ENCODE measurements at places on chromosomes 5 and 9.

- no peak for DNase-seq
Measured at GRCh38 chr9:99070681-99071080, 34.2 kb upstream of the TGFBR1 start.

GRCh38 chr9:3040761-3041160 lies 196.9 kb upstream of the PUM3 start:
- DNase-seq, result no peak

- no peak for DNase-seq
Measured at GRCh38 chr9:97243606-97244005, 63.9 kb upstream of the CCDC180 start.

- no peak for DNase-seq
Measured at GRCh38 chr5:72160329-72160728, 53.1 kb downstream of the MAP1B start.

DNA sequence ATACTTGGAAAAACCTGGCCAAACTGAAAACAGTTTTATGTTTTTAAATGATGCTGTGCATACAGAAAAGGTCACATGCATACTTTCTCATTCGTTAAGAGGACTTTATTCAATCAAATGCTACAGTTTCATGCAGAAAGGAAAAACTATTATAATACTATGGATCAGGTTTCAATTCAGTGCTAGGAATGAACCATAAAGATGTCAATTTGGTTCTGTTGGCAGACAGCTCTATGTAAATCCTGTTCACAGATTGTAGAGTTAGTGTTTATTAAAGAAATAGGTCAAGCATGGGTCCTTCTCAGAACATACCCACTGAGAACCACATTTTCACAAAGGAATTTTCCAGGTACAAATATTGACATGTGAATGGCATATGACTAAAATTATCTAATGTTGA lies 57.1 kb downstream of the RETREG1 start:
- no peak for DNase-seq

DNA sequence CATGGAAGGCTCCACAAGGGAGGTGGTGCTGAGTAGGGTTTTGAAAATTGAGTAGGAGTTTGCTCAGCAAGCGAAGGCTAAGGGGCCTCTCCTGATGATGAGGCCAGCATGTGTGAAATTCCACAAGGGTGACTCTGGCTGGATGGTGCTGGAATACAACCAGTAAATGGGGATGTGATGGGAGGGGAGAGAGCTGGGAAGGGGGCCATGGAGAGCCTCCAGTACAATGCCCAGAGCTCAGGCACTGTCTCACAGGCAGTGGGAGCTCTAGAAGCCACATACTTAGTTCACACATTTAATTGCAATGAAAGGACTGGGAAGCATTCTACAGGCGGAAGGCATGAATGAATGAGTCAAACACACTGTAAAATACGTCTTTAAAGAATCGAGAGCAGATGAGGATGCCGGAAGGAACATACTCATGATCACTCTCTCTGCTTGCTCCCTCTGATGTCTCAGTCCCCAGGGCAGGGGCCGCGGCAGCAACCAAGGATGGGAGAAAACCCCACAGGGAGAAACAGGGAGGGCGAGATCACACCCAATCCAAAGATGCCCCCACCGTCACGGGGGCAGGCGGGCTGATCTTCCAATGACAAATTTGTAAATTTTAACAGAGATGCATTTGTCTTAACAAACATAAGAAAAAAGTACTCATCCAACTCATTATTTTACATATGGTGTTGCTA lies 261.0 kb downstream of the NSG2 start:
- DNase-seq, result no peak

GRCh38 chr9:84136119-84136868 lies 155.7 kb downstream of the RMI1 start:
- DNase-seq, result peak; percentile 5

- peak; percentile 45 for DNase-seq
Measured at GRCh38 chr9:4741365-4742089, 525 bp upstream of the AK3 start.

GRCh38 chr5:178453224-178453623 lies 137.0 kb downstream of the COL23A1 start:
- peak; percentile 24 for DNase-seq

DNA sequence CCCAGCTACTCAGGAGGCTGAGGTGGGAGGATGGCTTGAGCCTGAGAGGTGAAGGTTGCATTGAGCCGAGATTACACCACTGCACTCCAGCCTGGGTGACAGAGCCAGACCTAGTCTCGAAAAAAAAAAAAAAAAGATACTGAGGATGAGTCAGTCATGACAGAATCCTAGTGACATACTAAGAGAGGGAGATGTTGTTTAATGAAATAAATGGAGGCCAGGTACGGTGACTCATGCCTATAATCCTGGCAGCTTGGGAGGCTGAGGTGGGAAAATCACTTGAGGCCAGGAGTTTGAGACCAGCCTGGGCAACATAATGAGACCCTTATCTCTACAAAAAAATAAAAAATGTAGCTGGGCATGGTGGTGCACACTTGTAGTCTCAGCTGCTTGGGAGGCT lies 107.2 kb downstream of the ZFAND5 start:
- peak; percentile 42 for DNase-seq

DNA sequence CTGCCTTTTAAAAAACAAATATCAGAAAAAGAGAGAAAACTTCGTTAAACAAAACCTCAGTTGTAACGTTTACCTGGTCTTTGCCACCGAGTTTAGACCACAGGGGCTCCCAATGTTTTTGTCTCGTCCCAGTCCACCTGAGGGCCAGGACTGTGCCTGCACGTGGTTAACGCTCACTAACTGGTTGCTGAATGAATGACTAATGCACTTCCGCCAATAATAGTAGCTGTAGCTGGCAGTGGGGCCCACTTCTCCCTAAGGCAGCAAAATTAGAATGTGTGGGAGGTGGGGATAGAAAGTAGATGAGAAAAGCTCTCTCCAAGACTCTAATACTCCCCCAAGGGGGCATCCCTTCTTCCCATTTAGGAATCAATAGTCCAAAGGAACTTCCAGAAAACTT lies 29.1 kb upstream of the MED27 start:
- DNase-seq, result no peak

DNA sequence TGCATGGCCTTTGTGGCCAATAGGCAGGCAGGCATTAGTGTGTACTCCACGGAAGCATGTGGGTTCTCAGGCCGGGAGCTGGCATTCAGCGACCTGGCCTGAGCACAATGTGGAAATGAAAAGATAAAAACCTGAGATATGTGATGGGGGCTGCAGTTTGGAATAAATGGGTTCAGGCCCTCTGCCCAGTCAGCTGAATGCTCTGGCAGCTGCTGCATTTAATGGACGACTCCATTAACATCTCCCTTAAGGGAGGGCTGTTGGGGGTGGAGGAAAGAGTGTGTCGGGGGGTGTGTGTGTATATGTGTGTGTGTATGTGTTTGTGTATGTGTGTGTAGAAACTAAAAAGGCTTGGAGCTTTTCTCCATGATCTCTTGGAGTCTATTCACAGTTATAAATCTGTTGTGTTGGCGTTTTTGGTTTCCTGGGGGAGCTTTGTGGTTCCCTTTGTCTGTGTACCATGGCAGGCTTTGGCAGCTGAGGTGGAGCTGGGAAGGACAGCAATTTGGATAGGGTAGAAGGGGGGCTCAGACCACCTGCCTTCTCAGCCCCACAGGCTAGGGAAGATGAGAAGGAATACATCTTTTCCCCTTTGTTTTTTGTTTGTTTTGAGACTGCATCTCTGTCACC lies 27.3 kb upstream of the HSPA9 start:
- no peak for DNase-seq

DNA sequence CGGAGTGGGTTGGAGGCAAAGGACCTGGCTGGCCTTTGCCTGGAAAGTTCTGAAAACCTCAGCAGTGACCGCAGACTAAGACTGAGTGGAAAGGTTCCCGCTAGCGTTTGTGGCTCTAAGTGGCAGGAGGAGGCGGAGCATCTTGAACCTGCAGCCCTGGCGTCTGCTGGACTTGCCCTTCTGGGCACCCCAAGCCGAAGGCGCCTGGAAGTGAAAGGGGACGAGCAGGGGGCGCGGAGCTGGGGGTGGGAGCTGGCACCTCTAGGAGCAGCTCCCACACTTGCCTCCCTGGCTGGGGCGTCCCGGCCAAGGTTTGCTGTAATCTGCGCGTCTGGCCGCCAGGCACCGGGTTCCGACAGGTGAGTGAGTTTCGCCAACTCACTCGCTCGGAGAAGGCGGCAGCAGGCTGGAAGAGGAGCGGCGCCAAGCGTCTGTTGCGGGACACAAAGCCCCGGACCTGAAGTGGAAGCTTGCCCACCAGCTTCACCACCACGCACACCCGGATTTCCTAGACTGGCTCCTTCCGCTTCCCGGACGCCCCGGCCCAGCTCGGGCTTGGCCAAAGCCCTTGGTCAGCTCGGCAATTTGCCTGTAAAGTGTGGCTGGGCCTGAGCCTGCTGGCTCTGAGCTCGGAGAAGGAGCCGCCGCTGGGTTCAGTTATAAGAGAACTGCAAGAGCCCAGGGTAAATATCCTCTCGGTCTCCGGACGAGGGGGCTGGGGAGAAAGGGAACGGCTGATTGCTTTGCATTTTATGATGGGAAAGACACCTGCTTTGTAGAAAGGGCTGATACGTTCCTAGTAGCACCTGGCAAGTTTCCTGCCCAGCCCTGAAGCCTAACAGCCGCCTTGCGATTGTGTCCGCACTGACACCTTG lies at the start of gene GNA14:
Gene GNA14, minus strand, starts transcription at position 89 of the 875 bp plus-strand sequence. CDS start 529 bp downstream, outside the sequence.
- DNase-seq, result no peak

DNA sequence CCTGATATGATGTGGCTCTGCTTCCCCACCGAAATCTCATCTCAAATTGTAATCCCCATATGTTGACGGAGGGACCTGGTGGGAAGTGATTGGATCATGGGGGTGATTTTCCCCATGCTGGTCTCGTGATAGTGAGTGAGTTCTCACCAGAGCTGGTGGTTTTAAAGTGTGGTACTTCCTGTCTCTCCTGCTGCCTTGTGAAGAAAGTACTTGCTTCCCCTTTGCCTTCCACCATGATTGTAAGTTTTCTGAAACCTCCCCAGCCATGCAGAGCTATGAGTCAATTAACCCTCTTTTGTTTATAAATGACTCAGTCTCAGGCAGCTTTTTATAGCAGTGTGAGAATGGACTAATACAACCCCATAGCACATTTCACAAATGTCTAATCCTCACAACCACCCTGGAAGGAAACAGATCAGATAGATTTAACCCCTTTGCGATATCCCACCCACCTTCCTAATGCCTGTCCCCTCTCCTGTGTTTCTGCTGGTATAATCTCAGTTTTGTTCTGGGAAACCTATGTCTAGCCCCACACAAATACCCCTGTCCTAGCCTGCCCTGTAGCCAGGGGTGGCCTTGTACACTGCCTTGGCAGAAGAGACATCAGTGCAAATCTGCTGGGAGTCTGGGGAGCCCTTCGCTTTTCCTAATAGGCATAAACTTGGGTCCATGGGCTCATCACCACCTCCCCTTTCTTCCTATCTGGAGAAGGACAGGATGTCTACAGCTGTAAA lies 157.0 kb upstream of the RAI14 start:
- DNase-seq, result peak; percentile 49

Measured in RKO (cell line).